ENCODE measurements at places on chromosomes 2 and 18. TPM values are rescaled to one million over a fixed set of nuclear protein-coding genes. Genes with fewer than 3 reads are reported as not detected.

DNA sequence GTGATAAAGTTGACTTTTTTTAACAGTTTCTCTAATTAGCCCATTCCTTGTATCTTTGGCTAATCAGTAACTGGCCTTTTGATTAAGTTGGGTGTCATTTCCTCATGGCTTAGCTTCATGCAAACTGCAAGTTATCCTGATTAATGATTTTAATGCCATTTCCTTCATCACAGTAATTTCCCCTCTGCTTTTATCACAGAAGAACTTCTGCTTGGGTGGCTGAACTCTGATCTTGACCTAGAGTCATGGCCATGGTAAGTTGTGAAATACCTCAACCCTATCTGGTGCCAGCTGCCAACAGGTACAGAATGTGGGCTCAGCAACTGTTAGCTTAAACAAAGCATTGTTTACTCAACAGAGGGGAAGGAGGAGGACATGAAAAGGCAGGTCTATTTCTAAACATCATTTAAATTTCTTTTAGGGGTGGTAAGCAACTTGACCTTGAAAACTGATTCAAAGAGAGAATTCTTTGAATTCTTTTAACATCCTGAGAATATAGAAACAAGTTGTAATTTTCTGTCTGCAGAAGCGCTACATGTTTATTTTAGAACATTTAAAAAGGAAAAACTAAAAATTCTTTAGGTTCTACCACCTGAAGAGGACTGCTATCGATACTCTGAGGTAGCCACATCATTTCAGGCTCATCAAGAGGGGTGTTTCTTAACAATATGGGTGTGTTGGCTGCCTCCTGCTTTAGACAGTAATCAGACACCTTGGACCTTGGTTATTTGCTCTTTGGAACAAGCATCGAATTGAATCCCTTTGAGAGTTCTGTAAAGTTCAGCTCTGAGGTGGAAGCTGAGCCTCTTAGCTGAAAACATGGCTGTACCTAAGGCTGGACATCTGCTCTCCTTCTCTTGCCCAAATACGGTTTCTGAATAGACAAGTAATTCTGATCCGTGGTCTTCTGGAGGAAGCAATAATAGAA lies 39.7 kb downstream of the ANXA4 start:
- no peak for DNase-seq

- peak; percentile 54 for DNase-seq
Observed at GRCh38 chr2:66433945-66434678, 813 bp upstream of the MEIS1 start.

- DNase-seq = no peak
Observed at GRCh38 chr2:172792711-172793110, 57.1 kb downstream of the RAPGEF4 start.

GRCh38 chr18:76468345-76469304 lies 26.4 kb downstream of the ZNF516 start:
- DNase-seq = no peak

GRCh38 chr2:106065983-106066820 lies 127.9 kb downstream of the UXS1 start:
- no peak for DNase-seq

DNA sequence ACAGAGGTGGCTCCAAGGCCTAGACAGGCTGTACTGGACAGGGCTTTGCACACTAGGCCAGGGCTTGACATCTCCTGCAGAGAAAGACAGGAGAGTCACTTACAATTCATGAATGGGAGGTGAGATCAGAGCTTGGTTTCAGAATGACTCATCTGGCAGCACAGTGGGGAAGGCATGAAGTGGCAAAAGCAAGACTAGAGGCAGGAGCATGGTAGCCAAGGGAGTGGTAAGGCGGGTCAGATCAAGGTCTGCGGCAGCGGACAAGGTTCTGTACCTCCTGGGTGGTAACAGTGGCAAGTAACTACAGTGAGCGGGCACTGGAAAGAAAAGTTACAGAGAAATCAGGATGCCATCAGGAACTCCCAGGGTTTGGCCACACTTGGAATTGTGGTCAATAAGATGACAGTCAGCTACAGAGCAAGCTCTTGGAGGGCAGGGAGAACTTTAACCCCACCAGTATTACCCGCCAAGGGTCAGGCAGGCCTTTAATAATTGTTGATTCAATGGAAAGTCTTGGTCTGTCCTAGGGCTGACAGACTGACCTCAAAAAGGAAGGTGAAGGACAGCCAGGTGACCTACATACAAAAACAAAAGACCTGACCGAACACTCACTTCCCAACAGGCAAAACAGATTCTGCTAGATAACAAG lies 5.7 kb downstream of the MCFD2 start:
- DNase-seq = no peak

- no peak for DNase-seq
Observed at GRCh38 chr2:177405029-177405692, 12.6 kb downstream of the AGPS start.

GRCh38 chr2:236955521-236956030 lies 130.1 kb upstream of the COPS8 start:
- DNase-seq = no peak

DNA sequence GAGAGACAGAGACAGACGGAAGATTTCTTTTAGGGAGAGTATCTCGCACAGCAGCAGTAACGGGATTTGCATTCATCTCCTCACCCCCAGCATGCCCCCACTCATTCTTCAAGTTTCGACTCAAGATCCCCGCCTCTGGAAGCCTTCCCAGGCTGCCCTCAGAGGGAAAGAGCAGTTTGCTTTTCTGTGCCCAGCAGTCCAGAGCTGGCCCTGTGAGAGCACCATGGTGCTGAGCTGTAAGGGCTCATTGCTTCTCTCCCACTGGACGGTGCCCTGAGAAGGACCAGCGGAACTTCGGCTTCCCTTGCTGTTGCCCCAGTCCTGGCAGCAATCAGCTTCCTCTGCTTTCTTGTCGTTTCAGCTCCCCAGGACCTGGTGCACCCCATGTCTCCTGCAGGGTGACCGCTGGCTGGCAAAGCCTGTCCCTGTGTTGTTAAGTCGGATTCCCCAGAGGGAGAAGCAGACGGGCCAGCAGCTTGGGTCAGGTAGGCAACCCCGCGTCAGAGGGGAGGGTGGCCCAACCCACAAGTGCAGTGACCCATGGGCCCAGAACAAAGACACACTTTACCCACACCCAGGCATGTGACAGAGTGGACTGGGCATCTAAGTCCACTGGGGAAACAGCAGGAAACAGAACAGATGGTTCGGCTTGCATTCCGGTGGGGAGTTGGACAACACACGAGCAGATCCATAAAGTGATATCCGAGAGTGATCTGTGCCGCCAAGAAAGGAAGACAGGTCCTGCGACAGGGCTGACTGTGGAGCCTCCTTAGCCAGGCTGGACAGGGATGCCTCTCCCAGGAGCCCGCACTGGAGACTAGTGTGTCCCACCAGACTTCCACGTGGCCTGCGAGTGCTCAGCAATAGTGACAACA lies 36.6 kb downstream of the TMEM177 start:
- no peak for DNase-seq

GRCh38 chr18:43009674-43010073 lies 105.8 kb downstream of the RIT2 start:
- no peak for DNase-seq

DNA sequence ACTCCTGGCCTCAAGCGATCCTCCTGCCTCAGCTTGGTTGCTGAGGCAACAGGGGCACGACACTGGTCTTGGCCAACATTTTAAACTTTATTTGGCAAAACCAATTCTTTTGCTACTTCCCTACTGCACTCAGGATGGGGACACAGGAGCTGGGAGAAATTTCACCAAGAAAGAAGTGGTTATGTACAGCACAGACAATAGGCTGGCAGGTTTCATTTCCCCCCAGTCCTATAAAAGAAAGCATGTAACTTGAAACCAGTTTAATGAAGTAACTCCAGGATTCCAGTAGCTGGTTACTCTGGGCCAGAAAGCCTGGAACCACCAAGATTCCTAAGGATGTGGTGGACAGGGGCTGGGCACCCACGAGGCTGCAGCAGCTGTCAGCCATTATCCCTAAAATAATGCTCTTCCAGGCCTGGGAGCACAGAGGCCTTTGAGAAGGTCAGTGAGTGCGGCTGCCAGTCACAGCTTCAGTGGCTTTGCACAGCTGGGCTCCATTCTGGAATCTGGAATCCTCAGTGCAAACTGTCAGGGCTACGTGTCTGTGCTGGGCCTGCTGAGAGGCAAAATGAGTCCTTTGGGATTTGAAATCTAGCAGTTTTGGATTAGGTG lies 142.3 kb upstream of the ITGA6 start:
- peak; percentile 29 for DNase-seq

DNA sequence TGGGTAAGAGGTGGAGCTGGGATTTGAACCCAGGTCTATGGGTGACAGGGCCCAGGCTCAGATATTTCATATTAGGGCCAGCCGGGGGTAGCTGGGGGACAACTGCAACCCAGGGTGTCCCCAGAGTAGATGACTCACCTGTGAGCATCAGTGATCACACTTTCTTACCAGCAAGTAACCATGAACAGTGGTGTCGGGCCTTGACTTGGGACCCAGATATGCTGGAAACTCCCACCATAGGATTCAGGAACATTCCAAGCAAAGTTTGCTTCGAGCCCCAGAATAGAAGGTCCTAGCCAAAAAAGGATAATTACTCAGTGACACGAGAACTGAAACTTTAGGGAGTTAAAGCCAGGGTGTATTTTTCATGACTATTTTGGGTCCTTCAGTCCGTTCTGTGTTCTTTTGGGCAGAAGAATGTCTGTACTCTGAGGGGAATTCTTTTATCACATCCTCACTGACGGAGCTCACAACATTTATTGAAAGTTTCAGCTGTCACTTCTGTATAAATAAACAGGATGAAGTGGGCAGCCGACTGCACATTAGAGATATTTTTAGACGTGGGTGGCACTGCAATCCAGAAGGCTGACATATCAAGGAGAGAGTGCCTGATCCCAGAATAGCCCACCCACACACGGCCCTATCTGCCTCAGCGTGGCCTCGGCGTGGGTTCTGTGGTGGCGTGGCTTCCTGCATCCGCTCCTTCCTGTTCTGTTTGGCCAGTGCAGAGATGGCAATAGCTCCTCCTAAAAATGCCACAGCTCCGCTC lies 45.6 kb downstream of the RAMP1 start:
- DNase-seq = peak; percentile 67

Gene HOXD13
- total RNA-seq = not detected

Gene IL37
- not detected for total RNA-seq

Gene DYNAP
- total RNA-seq = not detected

Gene CPLX4
- not detected for total RNA-seq

Gene SMYD1
- 389 TPM for total RNA-seq

Gene GRHL1
- total RNA-seq = 0.69 TPM

Gene CDH20
- total RNA-seq = not detected

Gene SLC8A1
- total RNA-seq = 990 TPM

Gene CRYGD
- total RNA-seq = not detected

Gene RSAD2
- 2.4 TPM for total RNA-seq

Gene LIPG
- not detected for total RNA-seq

Data from left ventricle myocardium inferior (tissue), 1 donor.